Fibroblast of pulmonary artery (primary cell): ENCODE measurements at places on chromosomes 1 and 21.

GRCh38 chr1:77582905-77583304 lies 99.6 kb downstream of the ZZZ3 start:
- DNase-seq, result no peak

GRCh38 chr1:242239398-242239797 lies 240.5 kb upstream of the MAP1LC3C start:
- DNase-seq, result no peak

GRCh38 chr1:172885411-172885810 lies 165.3 kb downstream of the TNFSF18 start:
- DNase-seq, result no peak

DNA sequence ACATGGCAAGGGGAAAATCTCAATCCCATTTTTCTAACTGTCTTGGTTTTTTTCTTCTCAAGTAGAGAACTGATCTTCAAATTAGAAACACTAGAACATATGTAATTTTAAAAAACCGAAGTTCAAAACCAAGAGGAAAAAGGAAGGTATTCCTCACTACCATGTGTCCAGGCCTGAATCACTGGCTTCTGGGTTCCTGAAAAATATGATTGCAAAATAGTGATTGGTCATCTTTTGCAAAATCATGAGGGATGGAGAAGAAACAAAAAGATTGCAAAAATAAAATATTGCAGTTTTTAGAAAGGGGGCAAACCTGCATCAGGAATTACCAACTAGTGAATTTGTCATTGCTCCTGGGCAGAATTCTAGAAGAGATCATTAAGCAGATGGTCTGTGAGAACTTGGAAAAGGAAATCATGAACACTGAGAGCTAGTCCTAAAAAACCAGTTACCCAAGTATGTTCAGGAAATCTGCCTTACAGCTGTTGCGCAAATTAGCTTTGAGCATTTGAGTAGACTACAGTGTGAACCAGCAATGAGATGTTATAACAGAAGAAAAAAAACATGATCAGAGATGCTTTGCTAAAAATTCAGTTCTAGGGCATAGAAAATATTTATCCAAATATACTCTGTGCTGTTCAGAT lies 49.4 kb downstream of the SPATA46 start:
- peak; percentile 40 for DNase-seq

DNA sequence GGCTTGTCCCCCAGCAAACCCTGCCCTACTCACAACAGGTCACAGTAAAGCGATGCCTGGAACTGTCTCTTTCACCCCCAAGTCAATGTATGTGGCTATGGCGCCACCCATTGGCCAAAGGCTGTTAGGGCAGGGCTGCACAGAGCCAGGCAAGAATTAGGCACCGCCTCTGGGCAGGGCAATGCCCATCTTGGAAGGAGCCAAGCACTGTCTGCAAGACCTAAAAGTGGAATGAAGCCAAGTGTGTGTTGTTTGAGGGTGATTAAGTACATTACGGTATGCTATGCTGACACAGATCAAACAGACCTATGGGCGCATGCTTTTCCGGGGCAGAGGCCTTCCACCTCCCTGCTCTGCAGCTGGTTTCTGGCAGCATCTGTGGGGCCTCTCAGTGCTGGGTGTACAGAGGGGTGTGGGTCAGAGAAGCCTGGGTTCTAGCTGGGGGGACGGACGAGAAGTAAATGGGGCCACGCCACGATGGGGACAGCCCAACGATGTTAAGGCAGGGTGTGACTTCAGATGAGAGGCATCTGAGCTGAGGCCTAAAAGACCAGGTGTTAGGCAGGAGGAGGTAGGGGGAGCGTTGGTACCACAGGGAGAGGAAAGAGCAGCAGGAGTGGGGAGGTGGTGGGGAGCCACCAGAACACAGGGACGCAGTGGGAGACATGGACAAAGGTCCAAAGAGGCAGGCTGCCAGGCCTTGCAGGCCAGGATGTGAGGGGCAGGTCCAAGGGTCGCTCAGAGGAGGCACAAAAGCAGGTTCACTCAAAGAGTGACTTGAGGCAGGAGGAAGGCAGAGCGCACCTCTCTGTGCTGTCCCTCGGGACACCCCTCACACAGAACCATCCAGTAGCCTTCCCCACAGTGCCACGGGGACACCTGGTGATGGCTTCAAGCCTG lies 49.8 kb downstream of the ACOT7 start:
- DNase-seq, result peak; percentile 84
